ENCODE measurements at places on chromosomes 1 and 21.

GRCh38 chr1:167737169-167737568 lies 15.4 kb downstream of the MPZL1 start:
- DNase-seq, result no peak

- DNase-seq, result no peak
Measured at GRCh38 chr1:37922767-37923550, 23.9 kb downstream of the INPP5B start.

GRCh38 chr1:76176000-76176399 lies 101.5 kb downstream of the ST6GALNAC3 start:
- DNase-seq, result no peak

DNA sequence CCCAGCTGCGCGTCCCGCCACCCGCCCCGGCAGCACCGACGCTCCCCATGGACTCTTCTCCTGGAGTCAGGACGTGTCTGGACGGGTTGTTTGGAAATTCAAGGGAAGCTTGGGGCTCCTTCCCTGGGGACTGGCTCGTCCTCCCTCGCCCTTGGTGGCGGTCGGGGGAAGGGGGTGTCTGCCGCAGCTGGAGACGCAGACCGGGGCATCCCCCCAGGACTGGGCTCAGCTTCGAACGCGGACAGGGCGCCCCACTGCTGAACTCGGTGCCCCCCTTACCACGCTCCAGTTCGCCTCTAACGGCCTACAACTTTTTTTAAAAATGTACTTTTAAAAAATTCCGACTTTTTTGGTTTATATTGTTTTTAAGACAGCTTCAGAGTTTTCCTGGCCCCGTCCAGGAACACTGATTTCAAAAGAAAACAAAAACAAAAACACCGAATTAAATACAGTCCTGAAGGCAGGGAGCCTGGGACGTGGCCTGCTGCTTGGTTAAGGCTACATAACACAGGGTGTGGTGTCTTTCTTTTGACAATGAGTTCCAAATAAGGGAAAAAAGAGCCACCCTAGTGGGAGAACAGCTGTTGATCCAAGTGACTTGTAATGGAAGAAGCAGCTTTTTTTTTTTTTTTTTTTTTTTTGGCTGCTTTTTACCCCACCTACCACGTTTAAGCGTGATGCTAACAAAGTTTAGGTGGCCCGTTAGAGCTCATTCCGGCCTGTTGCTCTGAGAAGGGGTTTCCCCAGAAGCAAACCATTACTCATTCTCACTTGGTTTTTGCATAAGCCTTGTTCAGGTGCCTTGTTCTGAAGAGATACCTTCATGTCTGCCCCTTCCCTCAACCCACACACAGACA lies 862 bp upstream of the DIPK1A start:
- peak; percentile 23 for DNase-seq

Measured in stimulated activated CD8-positive, alpha-beta memory T cell treated with anti-CD3 and anti-CD28 coated beads, Interleukin-7, amount 100 ng/mL, for 1 hour (primary cell).